ENCODE measurements at places on chromosomes 7 and 10.

DNA sequence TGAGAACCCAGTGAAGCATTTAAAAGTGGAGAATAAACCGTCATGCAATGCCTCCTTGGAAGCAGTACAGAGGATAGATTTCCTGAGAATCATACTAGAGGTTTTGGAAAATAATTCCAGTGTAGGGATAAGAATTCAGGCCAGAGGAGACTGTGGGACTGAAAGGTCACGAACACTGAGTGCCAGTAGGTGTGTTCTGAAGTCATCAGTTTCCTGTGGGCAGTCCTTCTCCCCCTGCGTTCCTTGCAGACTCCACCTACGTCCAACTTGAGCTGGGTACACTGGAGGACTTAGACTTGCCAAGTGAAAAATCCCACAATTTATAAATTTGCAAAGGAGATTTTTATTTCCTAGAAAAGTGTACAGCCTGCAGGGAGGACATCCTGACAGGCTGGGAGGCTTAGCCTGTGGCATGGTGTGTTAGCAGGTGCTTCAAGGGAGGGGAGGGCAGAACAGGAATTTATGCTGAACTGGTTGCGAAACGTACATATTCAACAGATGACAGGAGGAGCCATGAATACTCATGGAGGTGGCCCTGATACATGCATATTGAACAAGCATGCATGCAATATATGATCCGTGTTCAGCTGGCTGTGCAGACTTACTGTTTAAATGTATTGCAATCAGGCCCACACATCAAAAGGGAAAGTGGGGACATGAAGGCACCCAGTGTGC is 72.9 kb upstream of the POM121L12 start:
- DNase-seq, result no peak

- DNase-seq, result no peak
Observed at GRCh38 chr10:71840177-71840957, 10.7 kb downstream of the PSAP start.

DNA sequence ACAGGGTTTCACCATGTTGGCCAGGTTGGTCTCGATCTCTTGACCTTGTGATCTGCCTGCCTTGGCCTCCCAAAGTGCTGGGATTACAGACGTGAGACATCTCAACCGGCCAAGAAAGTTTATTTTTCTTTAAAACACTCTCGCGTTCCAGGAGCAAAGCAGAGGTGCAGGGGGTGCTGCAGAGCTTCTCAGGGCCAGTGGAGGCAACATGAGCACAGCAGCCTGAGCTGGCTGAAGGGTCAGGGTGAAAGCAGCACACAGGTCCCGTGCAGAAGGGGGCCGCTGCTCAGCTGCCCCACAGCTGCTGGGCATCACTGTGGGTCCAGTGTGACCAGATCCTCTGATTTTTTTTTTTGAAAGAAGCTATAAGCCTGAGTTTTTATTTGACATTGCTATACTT is 46.1 kb downstream of the EPHB4 start:
- DNase-seq, result no peak

DNA sequence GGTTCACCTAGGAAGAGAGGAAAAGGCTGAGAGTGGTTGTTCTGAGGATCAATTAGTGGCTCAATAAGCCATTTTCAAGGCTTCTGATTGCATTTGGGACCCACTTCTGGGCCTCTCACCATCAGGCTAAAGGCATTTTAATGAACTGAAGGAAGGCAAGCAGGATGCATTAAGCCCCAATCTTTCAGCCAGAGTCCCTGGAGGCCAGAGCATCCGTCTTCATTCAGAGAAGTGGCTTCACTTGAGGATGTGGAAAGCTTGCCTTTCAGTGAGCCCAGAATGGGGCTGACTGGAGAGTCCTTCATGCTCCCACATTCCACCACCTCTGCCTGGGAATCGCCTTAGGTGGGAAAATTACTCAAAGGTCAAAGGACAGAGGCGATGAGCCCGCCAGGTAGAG is 41.8 kb downstream of the COL17A1 start:
- DNase-seq, result no peak

GRCh38 chr10:124003070-124003419 is 90.4 kb downstream of the CHST15 start:
- DNase-seq, result no peak

DNA sequence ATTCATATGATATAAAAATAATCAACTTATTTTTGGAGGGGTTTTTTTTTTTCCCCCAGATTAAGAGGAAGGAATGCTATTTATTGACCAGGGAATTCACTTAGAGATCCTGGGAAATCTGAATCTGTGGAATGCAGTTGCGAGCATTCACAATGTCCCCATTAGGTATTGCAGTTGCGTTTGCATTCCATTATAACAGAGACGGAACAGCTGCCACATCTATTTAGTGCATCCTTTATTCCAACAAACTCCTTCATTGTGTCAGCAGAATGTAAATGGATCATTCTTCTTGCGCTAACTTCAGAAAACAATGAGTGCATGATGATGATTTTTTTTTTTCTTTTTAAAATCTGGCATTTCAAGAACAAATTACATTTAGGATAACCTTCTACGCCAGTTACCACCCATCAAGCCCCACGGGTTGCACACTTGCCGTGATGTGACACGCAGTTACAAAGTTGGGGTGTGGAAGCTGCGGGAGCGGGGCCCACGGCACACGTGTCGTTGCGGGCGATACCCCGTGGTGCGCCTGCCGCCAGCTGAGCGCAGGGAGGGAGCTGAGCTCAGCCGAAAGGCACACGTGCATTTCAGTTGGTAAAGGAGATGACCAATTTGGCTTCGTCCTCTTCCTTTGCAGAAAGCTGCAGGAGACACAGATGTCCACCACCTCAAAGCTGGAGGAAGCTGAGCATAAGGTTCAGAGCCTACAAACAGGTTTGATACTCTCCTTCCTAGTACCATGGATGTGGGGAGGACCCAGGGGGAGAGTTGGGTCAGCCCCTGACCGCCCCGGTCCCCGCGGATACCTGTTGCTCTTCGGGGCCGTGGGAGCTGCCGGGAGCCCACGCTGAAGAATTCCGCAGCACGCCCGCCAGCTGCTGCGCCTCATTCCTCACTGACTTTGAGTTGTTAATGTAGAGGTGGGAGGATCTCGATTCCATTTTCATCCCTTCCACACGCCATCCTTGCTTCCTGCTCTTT is 175.3 kb upstream of the SH2B2 start:
- no peak for DNase-seq

- no peak for DNase-seq
Observed at GRCh38 chr10:51729822-51730555, 30.6 kb upstream of the CSTF2T start.

GRCh38 chr7:24152356-24152755 is 131.6 kb upstream of the NPY start:
- DNase-seq, result no peak

GRCh38 chr10:49441488-49442476 is 45.9 kb upstream of the DRGX start:
- no peak for DNase-seq

GRCh38 chr7:28840592-28840995 is 117.5 kb downstream of the TRIL start:
- no peak for DNase-seq

DNA sequence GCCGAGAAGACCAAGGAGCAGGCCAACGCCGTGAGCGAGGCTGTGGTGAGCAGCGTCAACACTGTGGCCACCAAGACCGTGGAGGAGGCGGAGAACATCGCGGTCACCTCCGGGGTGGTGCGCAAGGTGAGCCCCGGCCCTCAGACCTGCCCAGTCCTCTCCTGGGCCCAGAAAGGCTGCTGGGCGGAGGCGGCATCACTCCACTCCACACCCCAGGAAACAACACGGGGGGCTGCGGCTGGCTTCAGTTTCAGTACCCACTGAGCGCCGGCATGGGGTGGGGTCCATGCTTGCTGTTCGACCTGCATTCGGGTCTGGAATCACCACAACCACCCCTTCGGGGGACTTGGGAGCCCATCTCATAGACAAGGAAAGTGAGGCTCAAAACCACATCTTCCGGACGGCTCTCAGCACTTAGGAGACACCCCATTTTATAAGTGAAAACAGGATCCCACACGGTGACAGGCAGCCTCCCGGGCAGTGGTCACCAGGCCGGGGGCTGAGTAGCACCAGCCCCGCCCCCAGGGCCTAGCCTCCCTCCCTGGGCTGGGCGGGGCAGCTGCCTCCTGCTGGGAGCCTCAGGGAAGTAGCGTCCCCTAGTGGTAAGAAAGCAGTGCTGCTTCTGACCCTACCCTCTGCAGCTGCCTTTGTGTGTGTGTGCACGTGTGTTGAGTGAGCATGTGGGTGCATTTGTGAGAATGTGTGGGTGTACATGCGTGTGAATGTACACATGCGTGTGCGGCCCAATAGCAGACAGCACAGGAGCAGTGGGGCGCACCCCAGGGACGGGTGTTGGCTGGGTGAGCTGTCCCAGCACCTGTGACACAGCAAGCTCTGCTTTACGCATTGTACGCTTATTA is 1.8 kb downstream of the SNCG start:
- DNase-seq, result no peak

GRCh38 chr10:52455098-52455497 is 141.0 kb downstream of the DKK1 start:
- DNase-seq, result no peak

GRCh38 chr7:36825501-36825900 is 101.2 kb upstream of the AOAH start:
- no peak for DNase-seq

GRCh38 chr10:17026686-17027485 is 102.7 kb downstream of the CUBN start:
- peak; percentile 61 for DNase-seq

GRCh38 chr10:118543714-118544400 is 51.6 kb downstream of the PRLHR start:
- DNase-seq, result peak; percentile 24

GRCh38 chr10:132502544-132503300 is 34.9 kb upstream of the INPP5A start:
- no peak for DNase-seq

DNA sequence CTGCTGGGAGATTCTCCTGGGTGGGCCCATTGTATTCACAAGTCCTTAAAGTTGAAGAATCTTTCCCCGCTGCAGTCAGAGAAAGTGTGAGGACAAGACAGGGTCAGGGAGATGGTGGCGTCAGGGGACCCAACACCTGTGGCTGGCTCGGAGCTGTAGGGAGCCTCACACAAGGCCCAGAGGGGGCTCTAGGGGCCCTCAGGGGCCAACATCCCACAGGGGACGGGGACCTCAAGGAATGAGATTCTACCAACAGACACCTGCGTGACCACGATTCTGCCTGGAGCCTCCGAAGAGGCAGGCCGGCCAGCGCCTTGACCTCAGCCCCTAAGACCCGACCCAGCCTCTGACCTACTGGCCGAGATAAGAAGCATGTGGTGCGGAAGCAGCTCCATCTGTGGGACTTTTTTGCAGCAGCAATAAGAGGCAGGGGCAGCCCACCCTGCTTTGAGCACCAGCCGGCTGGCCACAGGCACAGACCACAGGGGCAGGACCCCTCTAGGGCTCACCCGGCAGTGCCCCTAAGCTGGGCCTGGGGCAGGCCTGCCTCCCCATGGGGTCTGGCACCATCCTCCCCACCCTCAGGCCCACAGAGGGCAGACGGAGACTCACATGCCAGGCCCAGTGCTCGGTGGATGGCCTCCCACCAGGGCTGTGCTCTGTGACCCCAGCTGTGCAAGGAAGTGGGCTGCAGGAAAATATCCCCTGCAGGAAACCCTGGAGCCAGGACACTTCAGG is 13.2 kb downstream of the RASGEF1A start:
- no peak for DNase-seq

GRCh38 chr10:126502441-126502840 is 114.2 kb upstream of the ADAM12 start:
- no peak for DNase-seq

DNA sequence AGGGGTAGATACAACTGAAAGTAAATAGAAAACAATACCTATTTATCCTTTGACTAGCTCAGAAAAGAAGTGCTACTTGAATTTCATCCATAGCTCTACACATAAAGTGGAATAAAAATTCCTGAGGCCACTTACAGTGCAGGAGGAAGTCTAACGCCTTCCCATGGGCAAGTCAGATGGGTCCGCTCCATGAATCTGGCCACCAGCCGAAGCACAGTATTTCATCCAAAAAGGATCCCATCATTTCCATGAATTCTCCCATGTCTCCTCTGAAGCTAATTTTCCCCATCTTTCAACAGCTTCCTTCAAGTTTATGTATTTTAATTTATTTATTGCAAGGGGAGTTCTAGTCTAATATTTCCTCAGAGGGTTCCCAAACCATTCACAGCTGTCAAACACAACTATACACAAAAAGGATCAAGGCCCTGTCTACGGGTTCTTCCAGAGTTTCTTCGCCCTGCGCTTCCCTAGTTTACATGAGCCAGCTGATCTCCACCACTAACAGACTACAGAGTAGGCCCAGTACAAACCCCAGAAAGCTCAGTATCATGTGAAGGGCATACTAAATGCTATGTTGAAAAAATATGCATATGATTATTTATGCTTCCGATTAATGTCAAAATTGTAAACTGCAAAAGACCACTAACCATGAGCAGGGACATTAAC is 184.7 kb downstream of the DOCK4 start:
- no peak for DNase-seq

GRCh38 chr7:3164380-3164792 is 120.7 kb upstream of the CARD11 start:
- DNase-seq, result no peak

DNA sequence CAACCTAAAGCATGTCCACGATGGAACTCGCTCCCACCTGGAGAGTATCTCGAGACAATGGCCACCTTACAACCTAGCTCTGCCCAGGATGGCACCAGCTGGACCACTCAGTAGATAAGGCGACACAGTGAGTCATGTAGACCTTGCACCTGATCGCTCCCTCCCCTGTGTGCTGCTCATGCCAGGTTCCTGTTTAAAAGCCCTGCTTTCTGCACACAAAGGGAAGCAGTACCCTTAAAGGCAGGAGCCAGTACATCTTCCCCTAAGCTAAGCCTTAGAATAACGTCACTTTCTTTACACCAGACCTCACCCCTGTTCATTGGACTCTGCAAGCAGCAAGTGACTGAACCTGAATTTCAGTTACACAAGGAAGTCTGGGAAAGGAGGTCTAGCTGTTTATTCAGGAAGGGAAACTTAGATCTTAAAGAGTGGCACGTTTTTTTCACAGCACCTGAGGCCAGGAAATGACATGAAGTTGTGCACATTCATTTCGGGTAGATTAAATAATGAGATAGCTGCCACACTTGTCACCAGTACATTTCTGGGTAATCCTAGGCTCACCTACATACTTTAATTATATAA is 117.9 kb downstream of the MTPAP start:
- no peak for DNase-seq

DNA sequence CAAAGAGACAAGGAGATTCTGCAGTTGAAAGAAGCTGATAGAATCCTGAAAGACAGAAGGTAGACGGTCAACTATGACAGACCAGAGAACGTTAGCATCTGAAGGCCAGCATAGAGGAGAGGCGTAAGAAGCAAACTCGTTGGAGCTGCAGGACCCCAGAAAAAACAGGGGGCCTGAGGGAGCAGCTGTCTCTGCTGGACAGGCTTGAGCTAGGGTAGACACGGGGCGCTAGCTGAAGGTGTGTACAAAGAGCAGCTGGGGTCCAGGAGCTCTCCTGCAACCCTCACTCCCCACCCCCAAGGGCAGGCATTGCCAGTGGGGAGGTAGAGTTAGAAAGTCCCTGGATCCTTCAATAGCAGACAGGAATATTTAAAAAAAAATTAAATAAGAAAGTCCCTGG is 14.6 kb upstream of the GDI2 start:
- DNase-seq, result no peak
